ENCODE measurements at places on chromosomes 5 and 9. TPM values are rescaled to one million over a fixed set of nuclear protein-coding genes. Genes with fewer than 3 reads are reported as not detected.

Gene TMEM252
- total RNA-seq = not detected

DNA sequence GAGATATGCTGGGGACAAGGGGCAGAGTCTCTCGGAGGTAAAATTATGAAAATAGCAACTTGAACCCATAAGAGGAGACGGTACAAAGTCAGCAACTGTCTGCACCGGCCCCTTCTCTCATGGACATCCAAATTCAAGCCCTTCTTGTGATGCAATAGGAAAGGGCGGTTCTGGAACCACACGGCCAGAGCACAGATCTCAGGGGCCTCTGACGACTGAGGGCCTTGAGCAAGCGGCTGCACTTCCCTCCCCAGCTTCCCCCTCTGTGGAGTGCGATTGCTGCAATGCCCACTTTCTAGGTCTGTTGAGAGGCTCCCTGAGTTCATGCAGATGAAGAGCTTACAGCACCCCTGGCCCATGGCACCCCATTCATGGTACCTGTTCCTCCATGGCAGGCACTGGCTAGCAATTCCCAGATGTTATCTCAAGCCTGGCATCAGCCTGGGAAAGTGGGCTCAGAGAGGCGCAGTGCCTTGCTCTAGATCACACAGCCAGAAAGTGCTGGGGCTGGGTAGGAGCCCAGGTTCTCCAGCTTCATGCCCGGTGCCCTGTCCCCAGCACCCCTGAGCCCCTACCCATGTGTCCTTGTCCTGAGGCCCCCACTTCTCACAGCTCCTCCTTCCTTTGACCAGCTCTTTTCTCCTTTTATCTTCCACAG, 17.7 kb upstream of the CPLX2 start:
- H3K36me3 ChIP-seq = no peaks in the 10 kb centered on the region
- no peak overlapping the region for H3K4me3 ChIP-seq
- H3K27ac ChIP-seq = no peak overlapping the region
- H3K4me1 ChIP-seq = no peaks in the 10 kb centered on the region
- H3K27me3 ChIP-seq = no peaks in the 10 kb centered on the region
- DNase-seq = no peak

DNA sequence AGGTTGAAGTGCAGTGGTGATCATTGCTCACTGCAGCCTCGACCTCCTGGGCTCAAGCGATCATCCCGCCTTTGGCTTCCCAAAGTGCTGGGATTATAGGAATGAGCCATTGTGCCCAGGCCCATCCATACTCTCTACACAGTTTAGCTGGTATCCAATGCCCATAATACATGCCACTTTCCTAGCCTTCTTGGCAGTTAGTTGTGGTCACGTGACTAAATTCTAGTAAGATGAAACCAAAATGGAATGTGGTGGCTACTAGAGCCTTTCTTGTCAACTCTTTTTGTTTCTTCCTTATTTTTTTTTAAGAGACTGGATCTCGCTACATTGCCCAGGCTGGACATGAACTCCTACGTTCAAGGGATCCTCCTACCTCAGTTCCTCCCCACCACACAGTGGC, 15.3 kb upstream of the KIF27 start:
- H3K36me3 ChIP-seq = no peaks in the 10 kb centered on the region
- peaks cover 1% of the 10 kb centered on the region for H3K27me3 ChIP-seq
- H3K4me1 ChIP-seq = peaks cover 22% of the 10 kb centered on the region
- H3K27ac ChIP-seq = no peak overlapping the region
- no peak for DNase-seq

DNA sequence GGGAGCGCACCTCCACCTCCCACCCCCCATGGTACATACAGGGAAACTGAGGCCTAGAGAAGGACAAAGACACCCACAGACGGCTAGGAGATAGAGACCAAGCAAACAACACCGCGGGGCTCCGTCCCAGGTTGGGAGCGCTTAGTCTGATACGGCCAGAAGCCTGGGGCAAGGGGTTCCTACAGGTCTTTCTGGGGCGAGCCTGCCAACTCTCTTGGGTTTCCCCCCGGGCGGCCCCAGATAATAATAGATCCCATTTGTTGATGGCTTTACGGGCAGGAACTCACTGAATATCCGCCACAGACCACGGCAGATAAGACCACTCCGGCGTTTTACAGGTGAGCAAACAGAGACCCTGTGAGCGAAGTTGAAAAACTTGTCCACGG, 5.0 kb upstream of the EBF1 start:
- no peak overlapping the region for H3K27ac ChIP-seq
- peak overlapping the region; percentile 83 for H3K4me3 ChIP-seq
- H3K27me3 ChIP-seq = peaks cover 33% of the 10 kb centered on the region
- no peaks in the 10 kb centered on the region for H3K36me3 ChIP-seq
- peaks cover 29% of the 10 kb centered on the region for H3K4me1 ChIP-seq
- DNase-seq = peak; percentile 12

DNA sequence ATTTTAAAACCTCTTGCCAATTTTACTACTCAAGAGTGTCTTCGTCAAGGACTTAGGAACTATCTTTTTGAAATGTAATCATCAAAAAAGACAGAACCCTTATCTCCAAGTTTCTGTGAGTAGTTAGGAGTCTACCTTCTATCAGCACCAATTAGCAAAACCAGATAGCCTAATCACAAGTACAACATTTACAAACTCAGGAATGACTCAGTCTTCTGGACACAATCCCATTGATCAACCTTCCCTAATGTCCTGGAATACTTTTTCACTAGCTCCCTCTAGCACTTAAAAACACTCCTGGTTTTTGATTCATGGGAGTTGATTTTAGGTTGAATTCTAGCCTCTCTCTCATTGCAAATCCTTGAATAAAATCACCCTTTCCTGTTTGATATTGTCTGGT, 680.7 kb downstream of the PRR16 start:
- H3K4me1 ChIP-seq = no peaks in the 10 kb centered on the region
- H3K27ac ChIP-seq = no peak overlapping the region

Gene PCDHB8
- total RNA-seq = 9.2 TPM

DNA sequence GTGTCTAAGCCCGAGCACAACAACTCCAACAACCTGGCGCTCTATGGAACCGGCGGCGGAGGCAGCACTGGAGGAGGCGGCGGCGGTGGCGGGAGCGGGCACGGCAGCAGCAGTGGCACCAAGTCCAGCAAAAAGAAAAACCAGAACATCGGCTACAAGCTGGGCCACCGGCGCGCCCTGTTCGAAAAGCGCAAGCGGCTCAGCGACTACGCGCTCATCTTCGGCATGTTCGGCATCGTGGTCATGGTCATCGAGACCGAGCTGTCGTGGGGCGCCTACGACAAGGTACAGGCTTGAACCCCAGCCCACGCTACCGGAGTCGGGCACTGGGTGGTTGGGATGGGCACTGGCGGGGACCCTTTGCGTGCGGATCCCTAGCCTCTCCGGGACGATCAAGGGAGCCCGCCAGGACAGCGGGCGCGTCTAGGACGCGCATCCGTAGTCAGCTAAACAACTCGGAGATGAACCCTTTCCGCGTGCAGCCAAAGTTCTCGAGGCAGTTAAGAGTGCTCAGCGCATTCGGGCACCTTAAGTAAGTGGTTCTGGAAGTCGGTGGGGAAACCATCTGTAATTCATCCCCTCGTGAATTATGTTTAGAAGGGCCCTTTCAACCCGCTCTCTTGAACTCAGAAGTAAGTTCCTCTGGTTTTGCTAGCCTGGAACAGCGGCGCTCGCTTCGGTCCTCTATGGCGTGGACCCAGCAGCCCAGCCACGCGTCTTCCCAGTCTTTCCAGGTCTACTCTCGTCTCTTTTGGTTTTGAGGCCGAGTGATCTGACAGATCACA, 1.3 kb downstream of the KCNN2 start:
- peak overlapping the region; percentile 99 for H3K4me3 ChIP-seq
- peaks cover 5% of the 10 kb centered on the region for H3K27me3 ChIP-seq
- H3K27ac ChIP-seq = no peak overlapping the region
- no peaks in the 10 kb centered on the region for H3K36me3 ChIP-seq
- H3K4me1 ChIP-seq = peaks cover 8% of the 10 kb centered on the region
- peak; percentile 30 for DNase-seq

- no peak for DNase-seq
- no peak overlapping the region for H3K4me3 ChIP-seq
- H3K27me3 ChIP-seq = no peaks in the 10 kb centered on the region
Observed at GRCh38 chr9:109576762-109577161, 78.7 kb upstream of the PTPN3 start.

- H3K4me3 ChIP-seq = no peak overlapping the region
- peaks cover 15% of the 10 kb centered on the region for H3K4me1 ChIP-seq
- DNase-seq = peak; percentile 85
- no peak overlapping the region for H3K27ac ChIP-seq
Observed at GRCh38 chr5:7754997-7755596, 95.8 kb downstream of the CFAP90 start.

Gene DCTN4
- 50.3 TPM for total RNA-seq

Gene MARCHF11
- 2.2 TPM for total RNA-seq

Gene HBEGF
- total RNA-seq = 22.6 TPM

DNA sequence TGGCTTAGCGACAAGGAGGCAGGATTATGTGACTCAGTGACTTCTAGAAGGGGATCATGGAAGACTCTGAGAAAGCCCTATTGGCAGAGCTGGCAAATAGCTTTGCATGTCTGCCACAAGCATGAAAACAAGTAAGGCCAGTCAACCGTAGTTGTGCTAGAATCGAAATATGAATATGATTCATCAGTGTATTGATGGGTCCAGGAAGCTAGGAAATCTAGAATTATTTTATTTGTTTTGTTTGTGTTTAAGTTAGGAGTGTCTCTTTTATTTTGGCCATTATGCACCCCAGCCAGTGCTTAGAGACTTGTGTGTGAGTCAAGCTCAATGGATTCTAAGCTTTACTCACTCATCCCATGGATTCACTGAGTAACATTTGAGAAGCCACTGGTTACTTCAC, 3.8 kb upstream of the ITGA2 start:
- H3K27me3 ChIP-seq = no peaks in the 10 kb centered on the region
- no peak overlapping the region for H3K4me3 ChIP-seq
- no peak overlapping the region for H3K27ac ChIP-seq
- H3K36me3 ChIP-seq = peaks cover 6% of the 10 kb centered on the region
- no peak for DNase-seq

- no peak overlapping the region for H3K4me3 ChIP-seq
- DNase-seq = no peak
- peaks cover 4% of the 10 kb centered on the region for H3K27me3 ChIP-seq
- H3K36me3 ChIP-seq = peaks cover 3% of the 10 kb centered on the region
- peaks cover 2% of the 10 kb centered on the region for H3K4me1 ChIP-seq
- H3K27ac ChIP-seq = peak overlapping the region; percentile 19
Observed at GRCh38 chr9:93917121-93917853, 37.9 kb downstream of the BARX1 start.

DNA sequence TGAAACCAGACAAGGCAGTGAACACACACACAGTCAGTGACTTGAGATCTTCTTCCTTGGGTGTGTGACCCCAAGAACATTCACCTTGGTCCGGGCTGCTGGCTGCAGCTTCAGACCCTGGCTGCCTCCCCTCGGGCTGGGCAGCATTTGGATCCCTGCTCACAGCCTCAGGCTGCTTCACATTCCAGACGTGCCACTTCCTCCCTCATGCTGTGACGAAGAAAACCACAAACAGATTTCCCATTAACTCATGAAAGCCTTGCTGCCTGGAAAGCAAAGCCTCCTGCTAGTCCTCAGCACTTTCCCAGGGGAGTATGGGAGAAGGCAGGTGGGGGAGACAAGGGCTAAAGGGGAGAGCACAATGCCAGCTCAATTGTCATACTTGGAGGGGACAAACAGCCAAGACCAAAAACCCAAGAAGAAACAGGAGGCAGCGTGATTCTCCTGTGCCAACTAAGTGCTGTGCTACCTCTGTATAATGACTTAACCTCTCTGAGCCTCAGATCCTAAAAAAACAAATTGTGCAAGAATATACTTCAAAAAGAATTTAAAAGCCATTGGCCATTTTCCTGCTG, 594.6 kb upstream of the BRINP1 start:
- peaks cover 4% of the 10 kb centered on the region for H3K27me3 ChIP-seq
- no peaks in the 10 kb centered on the region for H3K4me1 ChIP-seq
- H3K36me3 ChIP-seq = no peaks in the 10 kb centered on the region
- no peak overlapping the region for H3K4me3 ChIP-seq
- no peak overlapping the region for H3K27ac ChIP-seq

DNA sequence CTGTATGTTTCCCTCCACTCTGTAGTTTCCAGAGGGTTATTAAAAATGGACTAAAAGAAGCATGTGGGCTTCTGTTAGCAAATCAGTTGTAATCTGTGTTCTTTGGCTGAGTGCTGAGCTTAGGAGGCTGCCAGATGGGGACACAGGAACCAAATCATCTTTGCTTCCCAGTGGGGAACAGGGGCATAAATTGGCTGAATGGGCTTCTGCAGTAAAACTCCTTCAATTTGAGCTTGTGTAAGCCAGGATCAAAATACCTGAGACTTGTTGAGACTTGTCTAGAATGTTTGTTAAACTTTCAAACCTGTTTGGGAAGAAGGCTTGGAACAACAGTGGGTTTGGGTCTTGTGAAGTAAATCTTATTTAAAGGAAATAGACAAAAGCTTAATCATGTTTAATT, 32.2 kb upstream of the TNFAIP8 start:
- no peak for DNase-seq
- no peak overlapping the region for H3K27ac ChIP-seq
- peaks cover 7% of the 10 kb centered on the region for H3K27me3 ChIP-seq
- no peak overlapping the region for H3K4me3 ChIP-seq
- H3K36me3 ChIP-seq = peaks cover 4% of the 10 kb centered on the region

DNA sequence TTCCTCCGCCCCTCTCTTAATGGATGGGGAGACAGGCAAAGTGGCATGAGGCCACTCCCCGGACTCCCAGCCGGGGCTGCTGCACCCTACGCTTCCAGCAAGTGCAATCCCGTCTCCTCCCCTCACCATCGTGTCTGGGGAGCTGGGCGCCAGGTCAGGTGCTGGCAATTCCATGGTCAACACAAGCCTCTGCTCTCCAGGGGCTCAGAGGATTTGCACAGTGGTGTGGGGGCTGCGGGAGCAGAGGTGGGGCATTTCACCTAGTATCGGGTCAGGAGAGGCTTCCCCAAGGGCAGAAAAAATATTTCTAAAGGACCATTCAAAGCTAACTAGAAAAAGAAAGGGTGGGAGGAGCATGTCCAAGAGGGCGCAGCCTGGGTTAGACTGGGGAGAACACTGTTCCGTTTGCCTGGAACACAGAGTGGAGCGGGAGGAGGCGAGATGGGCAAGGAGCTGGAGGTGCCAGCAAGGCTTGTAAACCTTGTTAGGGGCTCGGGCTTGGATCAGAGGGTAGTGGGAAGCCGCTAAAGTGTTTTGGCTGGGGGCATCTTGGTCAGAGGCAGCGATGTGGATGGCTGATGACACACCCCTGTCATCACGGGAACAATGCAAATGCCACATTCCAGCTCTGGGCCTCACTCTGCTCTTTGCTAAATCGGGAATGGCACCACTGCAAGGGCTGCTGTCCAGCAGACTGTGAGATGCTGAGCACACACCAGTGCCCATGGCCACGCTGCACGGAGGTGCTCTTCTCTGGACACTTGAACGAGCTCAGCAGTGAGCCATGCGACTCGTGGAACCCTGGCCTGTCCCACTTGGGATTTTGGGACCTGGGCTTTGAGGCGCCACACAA, 191.7 kb downstream of the CDK5RAP2 start:
- H3K4me3 ChIP-seq = no peak overlapping the region
- peaks cover 15% of the 10 kb centered on the region for H3K36me3 ChIP-seq
- no peaks in the 10 kb centered on the region for H3K4me1 ChIP-seq

DNA sequence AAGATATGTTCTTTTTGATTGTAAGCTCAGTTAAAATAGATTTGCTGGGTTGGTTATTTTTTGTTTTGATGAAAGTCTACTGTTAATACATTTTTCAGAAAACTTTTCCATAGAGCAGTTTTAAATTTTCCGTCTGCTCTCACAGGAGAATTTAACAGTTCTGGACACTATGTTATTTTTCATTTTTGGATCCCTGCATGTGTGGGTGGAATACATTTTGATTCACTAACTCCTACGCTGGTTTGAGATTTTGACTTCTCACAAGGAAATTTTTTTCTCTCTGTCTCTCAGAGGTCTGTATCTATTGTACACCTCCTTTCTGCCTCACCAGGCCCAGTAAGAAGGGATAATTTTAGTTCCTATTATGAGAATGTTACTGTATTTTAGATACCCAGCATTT, 502.4 kb downstream of the CDH10 start:
- H3K27ac ChIP-seq = no peak overlapping the region
- no peaks in the 10 kb centered on the region for H3K36me3 ChIP-seq
- DNase-seq = no peak
- H3K4me3 ChIP-seq = no peak overlapping the region
- no peaks in the 10 kb centered on the region for H3K4me1 ChIP-seq
